ENCODE measurements at places on chromosomes 6 and 20.

GRCh38 chr6:14272737-14273085, 155.1 kb downstream of the CD83 start:
- DNase-seq = no peak

GRCh38 chr6:162613310-162613709, 114.3 kb downstream of the PRKN start:
- no peak for DNase-seq

- DNase-seq = no peak
These were observed 187.0 kb downstream of the PDE7B start for GRCh38 chr6:136038531-136038930.

DNA sequence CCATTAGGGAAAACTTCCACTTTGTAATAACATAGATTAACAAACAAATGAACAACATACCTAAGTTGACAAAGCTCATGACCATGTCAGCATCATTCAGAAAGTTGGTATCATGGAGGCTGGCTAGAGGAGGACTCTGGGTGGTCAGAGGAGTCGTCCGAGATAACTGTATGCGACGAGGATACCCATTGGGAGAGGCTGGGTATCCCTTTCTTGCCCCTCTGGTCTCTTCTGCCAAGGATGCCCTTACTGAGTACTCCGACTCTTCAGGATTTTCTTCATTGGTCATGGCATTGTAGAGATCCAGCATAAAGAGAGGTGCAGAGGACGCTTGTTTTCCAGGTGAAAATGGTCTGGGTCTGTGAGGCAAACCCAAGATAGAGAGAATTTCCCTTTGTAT, 1.1 kb downstream of the BMP5 start:
- no peak for DNase-seq

DNA sequence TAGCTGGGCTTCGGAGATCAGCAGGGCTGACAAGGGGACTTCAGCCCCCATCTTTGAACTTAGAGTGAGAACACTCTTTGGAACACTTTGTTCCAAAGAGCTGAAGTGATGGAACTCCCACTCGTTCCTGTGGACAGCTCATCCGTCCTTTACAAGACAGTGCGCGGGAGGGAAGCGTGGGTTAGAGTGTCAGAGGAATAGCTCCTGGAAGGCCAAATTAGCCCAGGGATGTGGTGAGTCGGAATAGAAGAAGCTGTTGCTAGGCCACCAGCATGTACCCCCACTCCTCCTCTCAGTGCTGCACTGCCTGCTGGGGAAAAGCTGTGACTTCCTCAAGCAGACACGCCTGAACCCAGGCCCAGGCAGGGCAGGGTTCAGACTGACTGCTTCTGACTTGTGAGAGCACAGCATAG, 1.7 kb downstream of the SDCBP2 start:
- DNase-seq = no peak

DNA sequence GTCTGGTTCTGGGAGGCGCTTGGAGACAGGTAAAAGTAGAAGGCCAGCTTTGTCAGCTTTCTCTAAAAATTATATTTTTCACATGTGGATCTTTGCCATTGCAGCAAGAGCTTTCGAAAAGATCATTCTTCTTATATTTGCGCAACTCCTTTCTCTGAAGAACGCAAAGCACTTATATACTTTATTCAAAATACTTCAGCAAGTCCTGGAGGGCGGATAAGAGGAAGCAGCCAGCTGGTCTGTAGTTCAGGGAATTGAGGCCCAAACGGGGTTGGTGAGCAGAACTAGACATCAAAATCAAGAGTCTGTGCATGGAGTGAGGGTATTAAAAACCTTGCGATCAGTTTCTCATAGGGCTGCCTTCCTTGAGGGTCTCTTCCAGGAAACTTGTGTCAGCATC, 182.3 kb downstream of the DTNBP1 start:
- DNase-seq = no peak

Measured in activated T-cell treated with anti-CD3 and anti-CD28 coated beads for 24 hours (primary cell).